ENCODE measurements at places on chromosomes 2 and 18. TPM values are rescaled to one million over a fixed set of nuclear protein-coding genes. Genes with fewer than 3 reads are reported as not detected.

The KCNE4 gene
- 4.9 TPM for total RNA-seq

The SNED1 gene
- total RNA-seq: 55.5 TPM

The SIX2 gene
- total RNA-seq: 16.7 TPM

The SH2D6 gene
- not detected for total RNA-seq

The ST8SIA3 gene
- total RNA-seq: 0.25 TPM

The WDR35 gene
- 8.3 TPM for total RNA-seq

The MDH1B gene
- 0.49 TPM for total RNA-seq

The GRB14 gene
- 2.7 TPM for total RNA-seq

The INHBB gene
- 19.4 TPM for total RNA-seq

The CRYGC gene
- not detected for total RNA-seq

The IL36B gene
- not detected for total RNA-seq

The IL36A gene
- total RNA-seq: 2.7 TPM

The BCL2L11 gene
- 90.1 TPM for total RNA-seq

The LYG2 gene
- total RNA-seq: not detected

The AQP12B gene
- total RNA-seq: not detected

The SAG gene
- total RNA-seq: not detected

All from vagina (tissue), 2 donors.